ENCODE measurements at places on chromosomes 5 and 9.
A peak's percentile ranks its signal among the peaks of the same experiment; 100 is the strongest.

DNA sequence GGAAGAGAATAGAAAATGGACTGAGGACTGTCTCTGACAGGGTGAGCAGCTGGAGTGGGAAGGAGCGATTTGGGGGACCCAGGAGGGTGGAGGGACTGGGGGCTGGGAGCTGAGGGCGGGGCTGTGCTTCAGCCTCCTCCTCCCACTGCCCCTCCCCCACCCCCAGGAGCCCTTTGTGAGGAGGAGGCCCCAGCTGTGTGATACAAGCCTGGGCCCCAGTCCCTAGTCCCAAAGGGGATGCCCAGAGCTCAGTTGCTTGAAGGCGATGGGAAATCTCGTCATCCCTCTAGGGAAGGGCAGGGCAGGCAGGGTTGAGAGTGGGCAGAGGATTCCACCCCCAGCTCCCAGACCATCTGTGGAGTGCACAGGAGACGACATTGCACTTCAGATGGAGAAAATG is at the start of gene SPATA31E1:
SPATA31E1 (plus strand) TSS at position 251 of the 400 bp plus-strand sequence; CDS start at position 266, 15 bp downstream.
- no peak for DNase-seq

DNA sequence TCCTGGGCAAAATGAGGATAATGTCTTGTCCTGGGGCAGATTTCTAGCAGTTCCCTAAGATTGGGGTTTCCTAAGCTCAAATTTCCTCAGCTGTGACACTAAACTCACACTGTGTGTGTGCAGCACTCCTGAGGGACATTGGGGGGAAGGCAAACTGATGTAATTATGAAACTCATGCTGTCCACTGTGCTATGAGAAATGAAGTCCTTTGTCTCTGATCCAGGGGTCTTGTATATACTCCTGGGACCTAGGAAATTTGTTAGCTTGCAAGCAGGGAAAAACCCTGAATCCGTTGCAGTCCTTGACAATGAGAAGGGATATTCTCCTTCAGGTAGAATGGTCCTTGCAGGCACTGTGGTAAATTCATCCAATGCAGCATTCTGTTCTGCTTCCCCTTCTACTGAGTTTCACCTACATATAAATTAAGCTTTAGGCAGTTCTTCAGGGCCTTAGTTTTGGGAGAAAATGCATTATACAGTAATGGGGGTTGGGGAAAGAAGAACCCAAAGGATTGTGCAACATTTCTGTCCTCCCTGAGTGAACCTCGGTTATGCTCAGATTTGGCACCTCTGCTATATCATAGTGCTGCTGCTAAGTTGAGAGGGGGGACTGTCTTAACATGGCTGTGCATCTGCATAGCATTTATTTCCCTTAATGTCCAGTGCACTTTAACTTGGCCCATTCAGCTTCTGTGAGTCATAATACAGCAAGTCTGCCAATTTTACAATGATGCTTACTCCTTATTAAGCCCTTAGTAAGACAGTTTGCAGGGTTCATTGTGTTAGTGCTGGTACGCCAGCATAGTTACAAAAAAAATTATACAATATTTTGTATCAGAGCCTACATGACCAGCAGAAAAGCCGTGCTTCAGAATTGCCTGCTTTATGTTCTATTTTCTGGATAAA is 80.2 kb downstream of the PJA2 start:
- no peak for DNase-seq

DNA sequence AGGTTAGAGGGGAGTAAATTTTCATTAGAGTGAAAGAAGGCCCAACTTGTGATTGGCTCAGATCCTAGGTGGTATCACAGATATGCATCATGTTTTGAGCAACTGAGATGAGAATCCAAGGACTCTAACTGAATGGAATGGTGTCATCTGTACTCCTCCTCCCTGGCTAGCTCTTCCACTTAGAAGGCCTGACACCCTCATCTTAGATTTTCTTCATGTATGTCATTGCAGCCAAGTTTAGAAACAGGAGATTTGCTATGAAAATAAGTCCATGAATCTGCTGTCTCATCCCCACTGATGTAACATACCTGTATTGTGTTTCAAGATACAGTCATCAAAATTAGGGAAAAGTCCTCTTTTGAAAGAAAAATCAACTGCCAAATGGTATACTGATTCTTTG is 54.4 kb downstream of the ITGA1 start:
- no peak for DNase-seq

DNA sequence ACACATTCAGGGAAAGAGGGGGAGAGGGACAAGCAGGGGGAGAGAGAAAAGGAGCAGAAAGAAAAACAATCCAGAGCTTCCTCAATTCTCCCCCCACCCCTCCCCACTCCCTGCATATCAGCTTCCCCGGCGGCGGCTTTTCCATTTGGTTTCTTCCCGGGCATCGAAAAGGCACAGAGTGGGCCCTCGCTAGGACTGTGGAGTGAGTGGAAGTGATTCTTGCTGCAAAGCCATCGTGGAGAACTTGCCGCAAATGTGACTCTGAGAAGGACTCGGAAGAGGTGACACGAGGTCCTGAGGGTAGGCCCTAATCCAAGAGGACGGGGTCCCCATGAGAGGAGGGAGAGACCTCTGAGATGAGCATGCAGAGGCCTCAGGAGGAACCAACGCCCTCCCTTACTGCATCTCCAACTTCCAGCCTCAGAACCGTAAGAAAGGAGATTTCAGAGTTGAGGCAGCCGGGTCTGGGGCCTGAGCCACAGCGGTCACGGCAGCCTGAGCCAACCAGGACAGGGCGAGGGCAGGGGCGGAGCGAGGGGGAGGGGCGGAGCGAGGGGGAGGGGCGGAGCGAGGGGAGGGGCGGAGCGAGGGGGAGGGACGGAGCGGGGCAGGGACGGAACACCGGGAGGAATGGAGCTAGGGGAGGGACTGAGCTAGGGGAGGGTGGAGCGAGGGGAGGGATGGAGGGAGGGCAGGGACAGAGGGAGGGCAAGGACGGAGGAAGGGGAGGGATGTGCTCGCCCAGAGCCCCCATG is 21.2 kb upstream of the SARDH start:
- no peak for DNase-seq

- no peak for DNase-seq
Observed at GRCh38 chr5:123303802-123304201, 119.4 kb downstream of the CEP120 start.

GRCh38 chr9:125189011-125189360 is 617 bp downstream of the PPP6C start:
- DNase-seq = peak; percentile 51

DNA sequence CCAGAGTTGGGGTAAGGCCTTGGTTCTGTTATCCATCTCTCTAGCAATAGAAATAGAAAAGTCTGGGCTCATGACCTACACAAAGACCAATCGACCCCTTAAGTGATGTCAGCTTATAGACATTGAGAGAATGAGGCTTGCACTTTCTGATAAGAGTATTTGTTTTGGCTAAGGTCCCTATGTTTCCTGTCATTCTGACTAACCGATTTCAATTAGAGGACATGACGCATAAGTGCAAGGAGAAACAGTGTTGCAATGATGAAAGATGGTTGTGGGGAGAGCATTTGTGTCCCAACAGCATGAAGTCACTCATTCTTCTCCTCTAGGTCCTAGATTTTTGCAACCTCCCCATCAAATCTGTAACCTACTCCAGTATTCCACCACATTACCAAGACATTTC is 255.1 kb downstream of the MAT2B start:
- DNase-seq = no peak

- DNase-seq = no peak
Observed at GRCh38 chr9:96884443-96884842, 30.1 kb upstream of the ZNF782 start.

DNA sequence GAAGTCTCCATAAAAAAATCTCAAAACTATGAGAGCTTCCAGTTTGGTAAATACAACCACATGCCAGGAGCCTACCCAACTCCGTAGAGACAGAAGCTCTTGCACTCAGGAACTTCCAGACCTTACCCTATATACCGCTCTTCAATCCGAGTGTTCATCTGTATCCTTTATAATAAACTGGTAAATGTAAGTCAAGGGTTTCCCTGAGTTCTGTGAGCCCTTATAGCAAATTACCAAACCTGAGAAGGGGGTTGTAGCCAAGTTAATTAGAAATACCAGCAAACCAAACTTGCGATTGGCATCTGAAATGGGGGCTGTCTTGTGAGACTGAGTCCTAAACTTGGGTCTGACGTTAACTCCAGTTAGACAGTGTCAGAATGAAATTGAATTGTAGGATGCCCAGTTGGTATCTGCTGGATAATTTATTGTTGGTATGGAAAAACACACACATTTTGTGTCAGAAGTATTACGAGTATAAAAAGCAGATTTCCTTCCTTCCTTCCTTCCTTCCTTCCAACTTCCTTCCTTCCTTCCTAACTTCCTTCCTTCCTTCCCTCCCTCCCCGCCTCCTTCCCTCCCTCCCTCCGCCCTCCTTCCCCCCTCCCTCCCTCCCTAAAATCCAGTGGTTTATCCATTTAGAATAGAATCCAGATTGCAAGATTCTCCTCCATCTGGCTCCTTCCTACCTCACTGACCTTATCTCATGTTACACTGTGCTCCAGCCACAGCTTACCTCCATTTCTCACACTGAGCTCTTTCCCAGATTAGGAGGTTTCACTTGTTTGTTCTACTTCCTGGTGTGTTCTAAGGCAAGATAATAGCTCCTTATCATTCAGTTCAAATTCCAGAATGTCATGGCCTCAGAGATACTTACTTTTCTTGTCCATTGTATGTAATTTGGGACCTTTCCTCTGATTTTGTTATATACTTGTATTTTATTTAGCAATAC is 196.7 kb downstream of the WDR70 start:
- no peak for DNase-seq

DNA sequence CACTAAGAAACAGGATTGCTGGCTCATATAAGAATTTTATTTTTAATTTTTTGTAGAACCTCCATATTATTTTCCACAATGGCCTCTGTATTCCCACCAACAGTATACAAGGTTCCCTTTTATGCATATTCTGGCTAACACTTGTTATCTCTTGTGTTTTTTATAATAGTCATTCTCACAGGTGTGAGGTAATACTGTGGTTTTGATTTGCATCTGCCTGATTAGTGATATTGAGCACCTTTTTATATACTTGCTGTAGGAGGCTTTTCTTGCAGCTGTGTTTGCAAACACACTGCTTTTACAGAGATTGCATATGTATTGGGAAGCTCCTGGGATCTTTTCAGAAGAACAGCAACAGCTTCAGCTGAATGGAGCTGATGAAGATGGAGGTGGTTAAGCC is 164.8 kb downstream of the DEPDC1B start:
- no peak for DNase-seq

GRCh38 chr5:166595274-166595951 is 1696.0 kb upstream of the WWC1 start:
- no peak for DNase-seq

- DNase-seq = no peak
Observed at GRCh38 chr5:25241981-25242380, 597.2 kb upstream of the CDH10 start.

DNA sequence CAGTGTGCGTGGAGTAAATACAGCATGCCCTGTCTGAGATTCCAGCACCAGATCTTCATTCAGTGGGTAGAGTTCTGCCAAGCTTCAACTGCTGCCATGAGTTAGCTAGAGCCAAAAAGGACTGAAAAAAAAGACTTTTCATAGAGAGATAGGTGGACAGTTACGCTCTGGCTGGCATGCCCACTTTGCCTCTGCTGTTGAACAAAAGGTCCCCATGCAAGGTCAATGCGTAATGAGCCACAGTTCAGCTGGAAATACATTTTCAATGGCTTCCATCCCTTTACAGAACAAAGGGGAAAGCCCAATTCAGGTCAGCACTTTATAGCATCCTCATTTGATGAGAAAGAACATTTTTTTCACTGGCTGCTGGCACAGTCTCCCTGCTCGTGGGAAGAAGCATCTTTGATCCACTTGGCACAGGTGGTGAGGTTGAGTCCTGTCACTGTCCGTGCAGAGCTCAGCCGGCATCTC is 86.9 kb upstream of the ERCC6L2 start:
- no peak for DNase-seq

DNA sequence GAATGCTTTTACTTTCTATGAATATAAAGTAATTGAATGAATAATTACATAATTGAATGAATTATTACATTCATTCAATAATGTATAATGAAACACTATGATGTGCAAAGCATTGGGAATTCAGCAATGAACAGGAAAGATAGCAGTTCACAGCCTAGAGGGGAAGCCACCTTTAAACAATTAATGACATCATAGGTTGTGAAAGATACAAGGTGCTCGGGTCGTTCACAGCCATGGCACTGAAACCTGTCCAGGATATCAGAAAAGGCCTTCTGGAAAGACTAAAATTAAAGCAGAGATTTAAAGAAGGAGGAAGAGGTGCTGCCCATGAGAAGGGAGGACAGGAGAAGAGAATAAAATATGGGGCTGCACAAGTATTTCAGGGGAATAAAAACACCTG is 171.4 kb upstream of the KLF4 start:
- DNase-seq = no peak

- no peak for DNase-seq
Observed at GRCh38 chr9:137162505-137163364, 7.1 kb downstream of the LRRC26 start.

DNA sequence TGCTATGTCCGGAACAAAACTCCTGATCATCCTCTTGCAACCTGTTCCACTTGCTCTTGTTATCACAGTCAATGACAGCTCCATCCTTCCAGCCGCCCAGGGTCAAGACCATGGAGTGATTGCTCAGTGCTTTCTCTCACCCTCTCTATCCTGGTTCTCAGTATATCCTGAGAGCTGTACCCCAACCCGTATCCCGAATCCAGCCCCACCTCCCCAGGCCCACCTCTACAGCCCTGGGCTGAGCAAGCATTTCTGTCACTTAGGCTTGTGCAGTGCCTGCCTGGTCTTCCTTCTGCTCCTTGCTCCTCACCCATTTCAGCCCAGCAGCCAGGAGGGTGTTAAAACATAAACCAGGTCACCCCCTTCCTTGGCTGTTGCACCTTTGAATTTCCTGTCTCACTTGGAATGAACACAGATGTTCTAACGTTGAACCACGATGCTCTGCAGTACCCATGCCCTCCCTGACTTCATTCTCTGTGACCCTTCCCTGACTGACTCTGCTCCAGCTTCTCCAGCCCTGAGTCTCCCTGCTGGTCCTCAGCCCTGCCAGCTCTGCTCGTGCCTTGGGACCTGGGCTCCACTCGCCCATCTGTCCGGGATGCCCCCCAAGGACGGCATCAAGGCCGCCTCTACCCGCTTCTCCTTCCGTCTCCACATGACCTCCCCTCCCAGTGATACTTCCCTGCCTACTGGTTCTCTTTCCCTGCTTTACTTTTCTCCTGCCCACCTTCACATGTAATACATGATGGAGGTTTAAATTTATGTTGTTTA is 110.0 kb downstream of the ICE1 start:
- no peak for DNase-seq

DNA sequence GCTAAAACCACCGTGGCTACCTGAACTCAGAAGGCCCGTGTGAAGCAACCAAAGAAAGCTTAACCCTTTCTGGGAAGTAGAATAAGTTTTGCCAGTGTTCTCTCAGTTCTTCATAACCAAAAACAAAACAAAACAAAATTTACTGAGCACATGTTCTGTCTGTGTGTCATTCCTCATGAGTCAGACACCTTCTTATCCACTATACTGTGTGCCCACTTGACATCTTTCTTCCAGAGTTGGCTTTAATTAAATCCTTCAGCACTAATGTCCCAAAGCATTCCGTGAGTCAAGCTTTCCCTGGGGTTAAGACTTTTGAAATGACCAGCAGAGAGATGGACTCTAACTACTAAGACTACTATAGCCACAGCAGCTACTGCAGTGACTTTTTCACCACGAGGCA is 61.3 kb downstream of the GLIS3 start:
- DNase-seq = no peak

- no peak for DNase-seq
Observed at GRCh38 chr5:31614151-31615020, 24.5 kb upstream of the PDZD2 start.
